Karpas-422 (cell line): ENCODE measurements at places on chromosomes 12 and 14. TPM values are rescaled to one million over a fixed set of nuclear protein-coding genes. Genes with fewer than 3 reads are reported as not detected.

- no peak for DNase-seq
Measured at GRCh38 chr14:58941629-58942028, 246.8 kb upstream of the DAAM1 start.

The HOXC12 gene
- total RNA-seq = not detected in 2 replicates

The SPTB gene
- total RNA-seq = not detected in 2 replicates

GRCh38 chr14:95761436-95761835 lies 47.5 kb upstream of the TCL1A start:
- DNase-seq = no peak

GRCh38 chr12:75155962-75156361 lies 53.7 kb downstream of the KCNC2 start:
- no peak for DNase-seq

- no peak for DNase-seq
Measured at GRCh38 chr12:43812926-43813325, 6.8 kb upstream of the TWF1 start.

The KLRB1 gene
- not detected in 2 replicates for total RNA-seq

The MANSC1 gene
- not detected in 2 replicates for total RNA-seq

GRCh38 chr12:65566751-65567150 lies 257.5 kb upstream of the HMGA2 start:
- DNase-seq = no peak

DNA sequence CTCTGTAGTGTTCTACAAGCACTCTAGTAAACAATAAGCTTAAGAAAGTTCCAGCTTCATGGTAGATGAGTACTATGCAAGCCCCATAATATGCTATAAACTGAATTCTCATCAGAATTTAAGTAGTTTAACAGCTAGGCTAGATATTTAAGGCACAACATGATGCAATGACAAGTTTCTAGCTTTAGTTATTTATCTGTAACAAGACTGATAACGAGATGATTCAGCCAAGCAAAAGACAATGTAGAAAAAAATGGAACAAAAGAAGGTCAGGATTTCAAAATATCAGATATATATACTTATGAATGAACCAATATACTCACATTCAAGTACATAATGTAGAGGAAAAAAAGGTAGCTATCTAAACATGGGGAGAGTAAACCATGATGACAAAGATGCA lies 61.0 kb upstream of the RERGL start:
- DNase-seq = peak; percentile 1

The TTC9 gene
- total RNA-seq = 6.1 and 7.9 TPM in 2 replicates

DNA sequence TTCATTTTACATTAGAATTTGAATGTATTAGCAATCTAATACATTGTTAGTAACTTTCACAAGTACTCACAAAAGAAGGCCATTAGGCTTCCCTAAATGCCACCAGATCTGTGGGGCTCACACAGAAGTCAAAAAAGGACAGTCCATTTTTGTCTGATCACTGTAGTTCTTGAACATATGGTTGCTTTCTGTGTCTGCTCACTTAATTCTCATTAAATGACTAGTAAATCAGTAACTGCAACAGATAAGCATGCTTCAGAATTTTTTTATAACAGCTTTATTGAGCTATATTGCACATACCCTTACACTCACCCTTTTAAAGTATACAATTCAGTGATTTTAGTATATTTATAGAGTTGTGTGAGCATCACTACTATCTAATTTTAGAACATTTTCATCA lies 71.4 kb downstream of the DENND5B start:
- DNase-seq = no peak

- DNase-seq = no peak
Measured at GRCh38 chr14:64878837-64879634, 671 bp downstream of the SPTB start.

The IGF1 gene
- total RNA-seq = not detected in 2 replicates

DNA sequence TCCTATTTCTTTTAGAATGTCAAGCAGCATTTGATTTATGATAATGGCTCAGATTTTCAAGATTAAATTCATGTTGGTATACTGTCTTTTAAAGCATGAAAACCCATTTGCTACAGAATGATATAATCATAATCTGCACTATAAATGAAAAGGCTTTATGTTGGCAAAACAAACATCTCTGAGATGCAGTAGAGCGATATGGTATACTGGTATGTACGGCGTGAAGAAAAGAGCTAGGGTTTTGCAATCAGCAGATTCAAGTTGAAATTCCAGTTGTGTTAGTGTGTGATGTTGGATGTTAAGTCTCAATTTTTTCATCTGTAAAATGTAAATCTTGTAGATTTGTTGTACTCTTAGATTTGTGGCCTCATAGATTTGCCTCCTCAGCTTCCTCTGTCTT lies 53.2 kb upstream of the DYRK2 start:
- DNase-seq = no peak

GRCh38 chr14:22221508-22221907 lies 367.5 kb downstream of the DAD1 start:
- peak; percentile 78 for DNase-seq

- DNase-seq = no peak
Measured at GRCh38 chr14:58709949-58710348, 72.2 kb downstream of the DACT1 start.

GRCh38 chr14:64768401-64769095 lies 64.3 kb downstream of the PLEKHG3 start:
- DNase-seq = no peak

The NKX2-1 gene
- total RNA-seq = not detected in 2 replicates

The EIF2B2 gene
- 86.5 and 106 TPM in 2 replicates for total RNA-seq

DNA sequence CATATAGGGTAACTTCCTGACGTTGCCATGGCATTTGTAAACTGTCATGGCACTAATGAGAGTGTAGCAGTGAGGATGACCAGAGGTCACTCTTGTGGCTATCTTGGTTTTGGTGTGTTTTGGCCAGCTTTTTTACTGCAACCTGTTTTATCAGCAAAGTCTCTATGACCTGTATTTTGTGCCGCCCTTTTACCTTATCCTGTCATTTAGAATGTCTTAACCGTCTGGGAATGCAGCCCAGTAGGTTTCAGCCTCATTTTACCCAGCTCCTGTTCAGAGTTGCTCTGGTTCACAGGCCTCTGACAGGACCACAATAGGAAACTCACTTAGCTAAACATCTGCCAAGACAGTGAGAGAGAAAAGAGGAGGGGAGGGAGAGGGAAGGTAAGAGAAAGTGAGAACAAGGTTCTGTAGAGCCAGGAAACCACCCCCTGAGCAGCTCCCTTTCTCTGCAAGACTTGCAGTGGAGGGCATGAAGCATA lies 64.8 kb upstream of the PLEKHG3 start:
- no peak for DNase-seq

The FCF1 gene
- total RNA-seq = 46.6 and 51.6 TPM in 2 replicates

The OR4E2 gene
- total RNA-seq = not detected in 2 replicates

The WNT1 gene
- total RNA-seq = not detected in 2 replicates

DNA sequence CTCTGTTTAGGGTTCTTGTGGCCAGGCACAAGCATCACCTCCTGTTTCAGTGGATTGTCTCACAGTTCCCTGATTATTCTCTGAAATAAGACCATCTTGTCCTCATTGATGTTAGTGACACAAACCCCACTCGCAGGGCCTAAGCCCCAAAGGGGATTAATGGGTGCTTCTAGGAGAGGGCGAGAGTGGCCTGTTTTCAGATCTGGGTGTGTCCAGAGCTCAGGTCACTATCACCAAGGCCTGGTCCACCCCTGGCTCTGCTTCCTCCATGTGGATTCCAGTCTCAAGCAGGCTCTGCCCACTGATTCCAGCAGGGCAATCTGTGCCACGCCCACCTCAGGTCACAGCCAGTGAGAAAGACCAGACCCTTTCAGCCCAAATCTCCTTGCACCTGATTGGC lies 361.9 kb downstream of the ADGRD1 start:
- no peak for DNase-seq

DNA sequence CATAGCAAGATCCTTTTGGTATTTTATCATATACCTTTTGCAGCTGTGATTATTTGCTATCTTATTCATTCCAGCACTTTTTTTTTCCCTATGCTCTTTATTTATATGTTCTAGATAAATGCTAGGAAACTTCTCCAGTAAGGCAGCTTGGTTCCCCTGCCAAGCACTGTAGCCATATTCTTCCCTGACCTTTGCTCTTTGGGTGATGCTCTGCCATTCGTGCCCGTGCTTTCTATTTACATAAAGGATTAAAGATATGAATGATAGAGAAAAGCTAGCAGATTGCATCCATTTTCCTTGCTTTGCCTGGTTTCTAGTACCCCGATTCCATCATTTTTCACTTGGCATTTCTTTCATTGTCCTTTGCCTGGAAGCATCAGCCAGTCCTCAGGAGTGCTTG lies 42.2 kb downstream of the FNTB start:
- DNase-seq = no peak

DNA sequence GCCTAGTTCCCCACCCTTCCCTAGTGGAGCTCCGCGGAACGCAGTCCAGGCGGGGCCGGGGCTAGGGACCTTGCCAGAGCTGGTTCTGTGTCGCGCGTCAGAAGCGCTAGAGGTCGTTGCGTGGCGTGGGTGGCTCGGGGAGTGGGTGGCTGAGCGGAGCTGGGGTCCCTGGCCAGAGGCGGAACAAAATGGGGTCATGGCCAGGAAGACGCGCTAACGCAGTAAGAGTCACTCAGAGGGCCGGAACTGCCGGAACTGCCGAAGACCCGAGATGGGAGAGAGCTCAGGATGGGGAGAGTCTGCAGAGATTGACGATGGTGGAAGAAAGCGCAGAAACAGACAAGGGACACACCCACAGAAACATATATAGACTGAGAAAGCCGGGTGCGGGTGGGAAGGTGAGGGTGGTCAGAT lies 4.8 kb downstream of the DGKA start:
- no peak for DNase-seq

GRCh38 chr12:82176026-82176425 lies 182.2 kb downstream of the CCDC59 start:
- no peak for DNase-seq

The MON2 gene
- 35.8 and 89.5 TPM in 2 replicates for total RNA-seq

DNA sequence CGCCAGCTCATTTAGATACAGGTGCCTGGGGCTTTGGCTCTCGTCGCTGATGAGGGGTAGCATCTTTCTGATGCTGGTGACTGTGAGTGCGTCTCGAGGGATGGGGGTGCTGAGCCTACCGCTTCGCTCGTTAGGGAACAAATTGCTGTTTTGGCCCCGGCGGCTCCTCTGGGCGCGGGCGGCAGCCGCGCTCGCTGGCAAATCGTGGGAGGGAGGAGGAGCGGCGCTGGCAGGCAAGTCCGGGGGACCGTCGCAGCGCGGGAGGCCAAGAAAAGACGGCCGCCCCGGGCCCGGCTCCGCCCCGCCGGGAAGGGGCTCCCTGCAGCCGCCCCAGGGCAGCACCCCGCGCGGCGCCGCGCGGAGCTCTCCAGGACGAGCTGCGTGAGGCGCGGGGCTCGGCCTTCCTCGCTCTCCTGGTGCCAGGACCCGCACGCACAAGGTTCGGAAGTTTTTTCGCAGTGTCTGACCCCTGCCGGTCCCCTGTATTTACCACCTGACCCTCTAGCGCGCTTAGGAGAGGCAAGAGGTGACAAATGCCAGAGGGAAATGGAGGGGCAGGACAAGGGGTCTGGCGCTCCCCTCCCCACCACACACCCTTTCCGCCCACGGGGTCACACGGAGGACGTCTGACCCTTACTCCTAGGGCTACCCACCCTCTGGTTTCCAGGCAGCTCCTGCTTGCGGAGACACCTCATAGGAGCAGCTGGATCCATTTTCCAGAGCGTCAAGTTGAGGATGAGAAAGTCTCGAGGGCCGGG lies 899 bp upstream of the KCNH3 start:
- peak; percentile 52 for DNase-seq

The NUAK1 gene
- not detected in 2 replicates for total RNA-seq

- peak; percentile 99 for DNase-seq
Measured at GRCh38 chr12:133037207-133038005, at the start of gene ZNF84. ZNF84 (plus strand) TSS chr12:133037509; CDS start chr12:133041468, 3,959 bp downstream.

DNA sequence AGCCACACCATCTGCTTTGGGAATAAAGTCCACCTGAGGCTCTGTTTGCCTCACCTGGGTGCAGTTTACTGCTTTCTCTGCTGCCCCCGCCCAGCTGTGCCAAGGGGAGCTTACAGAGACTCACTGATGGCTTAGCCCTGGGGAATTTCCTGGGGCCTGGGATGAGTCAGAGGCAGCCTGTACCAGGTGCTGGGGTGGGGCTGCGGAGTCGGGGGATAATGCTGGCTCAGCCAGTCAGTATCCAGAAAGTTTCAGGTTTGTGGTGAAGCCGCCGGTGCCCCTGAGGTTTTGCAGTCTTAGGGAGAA lies 22.3 kb downstream of the PLEKHG3 start:
- DNase-seq = peak; percentile 45

The P2RX2 gene
- not detected in 2 replicates for total RNA-seq

The EIF4B gene
- 549 and 718 TPM in 2 replicates for total RNA-seq

GRCh38 chr12:86666316-86666715 lies 410.1 kb upstream of the MGAT4C start:
- DNase-seq = no peak

- peak; percentile 36 for DNase-seq
Measured at GRCh38 chr12:68775121-68775630, 29.2 kb downstream of the SLC35E3 start.

DNA sequence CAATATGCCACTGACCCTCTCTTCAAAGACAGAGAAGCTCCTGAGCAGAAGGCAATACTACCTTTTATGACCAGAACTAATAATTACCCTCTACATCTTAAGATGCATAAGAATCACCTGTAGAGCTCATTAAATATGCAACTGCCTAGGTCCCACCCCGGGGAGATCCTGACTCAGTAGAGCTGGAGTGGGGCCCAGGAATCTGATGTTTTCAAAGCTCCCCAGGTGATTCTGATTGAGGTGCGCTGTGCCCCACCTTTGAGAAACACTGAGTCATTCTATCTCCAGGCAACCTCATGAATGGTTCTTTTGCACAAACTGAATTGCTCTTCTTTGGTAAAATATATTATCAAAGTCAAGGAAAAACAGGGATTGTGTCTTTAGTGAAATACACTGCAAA lies 149.3 kb upstream of the BMP4 start:
- DNase-seq = no peak

The CMKLR1 gene
- total RNA-seq = not detected in 2 replicates

GRCh38 chr14:59707778-59708561 lies 131.4 kb upstream of the CCDC175 start:
- no peak for DNase-seq

The GALNT8 gene
- not detected in 2 replicates for total RNA-seq

GRCh38 chr14:90274019-90274418 lies 17.7 kb downstream of the PSMC1 start:
- no peak for DNase-seq

DNA sequence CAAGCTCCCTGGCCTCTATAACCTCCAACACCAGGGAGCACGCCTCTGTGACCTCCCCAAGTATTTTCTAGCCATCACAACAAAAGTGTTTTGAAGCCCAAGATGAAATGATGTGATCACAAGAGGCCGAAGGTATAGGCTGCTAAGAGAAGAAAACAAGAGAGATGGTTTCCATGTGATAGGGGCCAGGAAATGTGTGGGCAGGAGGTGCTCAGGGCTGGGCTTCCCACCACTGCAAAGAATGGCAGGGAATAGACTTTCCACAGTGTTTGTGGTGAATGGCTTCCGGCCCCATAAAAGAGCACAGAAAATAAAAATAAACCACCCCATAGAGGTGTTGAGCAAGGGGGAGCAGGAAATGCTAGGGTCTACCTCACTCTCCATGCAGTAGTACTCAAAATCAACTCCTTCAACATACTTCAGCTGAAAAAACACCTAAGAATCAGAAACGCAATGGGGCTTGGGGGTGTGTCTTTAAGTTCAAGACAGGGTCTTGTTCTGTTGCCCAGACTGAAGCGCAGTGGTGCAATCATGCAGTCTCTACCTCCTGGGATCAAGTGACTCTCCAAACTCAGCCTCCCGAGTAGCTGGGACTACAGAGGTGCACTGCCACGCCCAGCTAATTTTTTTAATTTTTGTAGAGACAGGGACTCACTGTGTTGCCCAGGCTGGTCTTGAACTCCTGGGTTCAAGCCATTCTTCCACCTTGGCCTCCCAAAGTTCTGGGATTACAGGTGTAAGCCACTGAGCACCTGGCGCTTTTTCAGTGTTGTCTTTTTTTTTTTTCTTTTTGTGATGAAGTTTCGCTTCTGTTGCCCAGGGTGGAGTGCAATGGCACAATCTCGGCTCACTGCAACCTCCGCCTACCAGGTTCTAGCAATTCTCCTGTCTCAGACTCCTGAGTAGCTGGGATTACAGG lies 27.1 kb downstream of the DAD1 start:
- DNase-seq = no peak
